ENCODE measurements at places on chromosomes 16 and 17.

GRCh38 chr16:26214581-26215174 is 522.9 kb downstream of the HS3ST4 start:
- no peak for DNase-seq

DNA sequence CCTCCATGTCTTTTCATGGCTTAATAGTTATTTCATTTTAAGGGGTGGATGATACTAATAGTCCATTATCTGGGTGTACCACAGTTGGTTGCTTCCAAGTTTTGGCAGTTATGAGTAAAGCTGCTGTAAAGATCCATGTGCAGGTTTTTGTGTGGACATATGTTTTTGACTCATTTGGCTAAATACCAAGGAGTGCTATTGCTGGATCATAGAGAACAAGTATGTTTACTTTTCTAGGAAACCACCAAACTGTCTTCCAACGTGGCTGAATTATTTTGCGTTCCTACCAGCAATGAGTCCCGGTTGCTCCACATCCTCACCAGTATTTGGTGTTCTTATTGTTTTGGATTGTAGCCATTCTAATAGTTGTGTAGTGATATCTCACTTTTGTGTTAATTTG is 181.9 kb downstream of the SPECC1 start:
- no peak for DNase-seq

GRCh38 chr16:17454162-17454730 is 16.5 kb downstream of the XYLT1 start:
- no peak for DNase-seq

- DNase-seq: no peak
Measured at GRCh38 chr17:72407336-72407909, 286.6 kb downstream of the SOX9 start.

- DNase-seq: no peak
Measured at GRCh38 chr17:42212382-42212781, 18.1 kb upstream of the GHDC start.

DNA sequence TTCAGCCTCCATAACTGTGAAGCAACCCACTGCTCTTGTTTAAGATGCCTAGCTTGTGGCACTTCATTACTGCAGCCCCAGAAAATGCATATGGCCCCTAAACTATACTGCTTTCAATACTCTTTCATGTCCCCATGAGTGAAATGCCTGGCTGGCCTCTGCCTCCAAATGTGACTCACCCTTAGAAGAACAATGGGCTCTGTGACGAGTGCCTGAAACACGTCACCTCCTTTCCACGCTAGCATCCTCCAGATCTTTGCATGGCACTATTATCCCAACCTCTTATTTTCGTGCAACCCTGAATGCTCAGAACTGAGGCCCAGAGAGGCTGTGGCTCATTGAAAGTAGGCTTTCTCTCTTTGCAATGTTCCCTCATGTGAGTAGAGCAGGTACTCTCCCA is 233.1 kb downstream of the CBLN1 start:
- no peak for DNase-seq

- no peak for DNase-seq
Measured at GRCh38 chr16:12337871-12338655, 361.5 kb downstream of the SNX29 start.

GRCh38 chr17:73814075-73814474 is 169.8 kb upstream of the SDK2 start:
- DNase-seq: no peak

Measured in naive thymus-derived CD8-positive, alpha-beta T cell (primary cell).